C1 segment of cervical spinal cord (tissue), 14 donors: ENCODE measurements at places on chromosomes 7 and 10.

GRCh38 chr10:127576740-127577161 lies 27.6 kb downstream of the NPS start:
- DNase-seq = no peak

- DNase-seq = no peak
These were observed 276.5 kb downstream of the PTPRN2 start for GRCh38 chr7:158310924-158311666.

GRCh38 chr7:29292886-29293658 lies 98.5 kb downstream of the CHN2 start:
- no peak for DNase-seq

DNA sequence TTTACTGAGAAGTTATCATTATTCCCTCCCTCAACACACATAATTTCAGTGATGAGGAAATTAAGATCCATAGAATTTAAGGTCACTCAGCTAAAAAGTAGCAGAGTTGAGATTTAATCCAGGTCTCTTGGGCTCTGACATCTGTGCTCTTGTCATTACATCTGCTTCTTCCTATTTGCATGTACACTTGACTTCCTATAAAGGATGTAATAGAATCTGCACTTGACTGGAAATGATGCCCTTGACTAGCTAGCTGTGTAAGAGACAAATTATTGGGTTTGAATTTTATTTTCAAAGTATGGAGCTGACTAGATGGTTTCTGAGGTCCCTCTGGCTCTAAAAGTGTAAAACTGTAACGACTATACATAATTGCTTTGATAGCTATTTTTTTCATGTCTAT lies 59.5 kb downstream of the AGK start:
- no peak for DNase-seq
